Dermis microvascular lymphatic vessel endothelial cell (primary cell): ENCODE measurements at places on chromosomes 1 and 21.
A peak's percentile ranks its signal among the peaks of the same experiment; 100 is the strongest.

GRCh38 chr1:32990887-32991286 is 26.3 kb upstream of the RNF19B start:
- DNase-seq: no peak

DNA sequence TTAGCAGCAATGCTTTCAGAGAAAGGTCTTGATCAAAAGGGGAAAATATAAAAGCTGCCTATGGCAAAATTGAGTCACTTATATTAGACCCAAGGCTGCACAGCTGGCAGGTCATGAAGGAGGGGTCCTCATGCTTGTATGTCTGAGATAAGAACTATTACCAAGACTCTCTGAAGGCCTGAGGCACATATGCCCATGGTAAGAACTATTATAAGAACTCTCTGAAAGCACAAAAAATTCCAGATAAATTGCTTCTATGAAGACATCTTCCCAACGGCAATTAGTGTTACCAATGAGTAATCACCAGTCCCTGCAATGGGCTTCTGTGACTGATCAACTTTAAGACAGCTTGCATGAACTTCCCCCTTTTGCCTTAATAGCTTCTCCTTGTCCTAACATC is 42.8 kb upstream of the LRIF1 start:
- no peak for DNase-seq

- DNase-seq: no peak
Measured at GRCh38 chr21:35510294-35510693, 461.2 kb upstream of the RUNX1 start.

DNA sequence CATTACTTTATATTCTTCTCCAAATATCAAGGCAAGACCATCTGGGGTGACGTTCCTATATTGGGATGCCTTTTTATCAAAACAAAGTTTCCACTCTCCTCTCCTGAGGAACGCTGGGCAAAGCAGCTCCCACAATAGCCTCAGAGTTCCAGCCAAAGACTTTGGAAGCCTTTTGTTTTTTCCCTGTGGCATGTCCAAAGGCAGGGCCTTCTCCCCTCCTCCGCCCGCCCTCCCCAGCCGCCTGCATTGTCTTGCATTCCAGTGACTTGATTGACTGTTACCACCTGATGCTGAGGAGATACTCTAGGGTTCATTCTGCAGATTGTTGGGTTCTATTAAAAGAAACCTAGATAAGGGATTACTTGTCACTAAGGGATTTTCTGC is 43.5 kb downstream of the PROX1 start:
- DNase-seq: no peak

GRCh38 chr1:102798718-102799117 is 309.6 kb downstream of the COL11A1 start:
- no peak for DNase-seq

- DNase-seq: peak; percentile 45
Measured at GRCh38 chr1:9615316-9616063, 26.8 kb downstream of the TMEM201 start.

GRCh38 chr1:31991182-31991581 is 22.5 kb upstream of the KHDRBS1 start:
- no peak for DNase-seq

DNA sequence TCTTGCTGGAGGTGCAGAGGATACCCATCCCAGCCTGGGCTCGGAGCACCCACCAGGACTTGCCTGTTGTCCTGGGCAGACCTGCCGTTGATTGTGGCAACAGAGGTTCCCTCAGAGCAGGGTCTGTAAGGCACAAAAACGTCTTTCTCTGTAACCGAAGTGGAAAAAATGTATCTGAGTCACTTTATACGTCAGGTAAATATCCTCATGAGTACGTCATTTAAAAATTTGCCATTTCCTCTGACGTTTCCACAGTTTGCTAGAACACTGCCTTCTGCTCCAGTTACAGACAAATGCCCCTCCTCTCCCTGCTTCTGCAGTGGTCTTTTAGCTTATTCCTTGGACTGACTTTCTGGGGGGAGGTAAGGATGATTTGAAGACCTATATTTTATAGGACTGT is 326.8 kb downstream of the HHAT start:
- no peak for DNase-seq

DNA sequence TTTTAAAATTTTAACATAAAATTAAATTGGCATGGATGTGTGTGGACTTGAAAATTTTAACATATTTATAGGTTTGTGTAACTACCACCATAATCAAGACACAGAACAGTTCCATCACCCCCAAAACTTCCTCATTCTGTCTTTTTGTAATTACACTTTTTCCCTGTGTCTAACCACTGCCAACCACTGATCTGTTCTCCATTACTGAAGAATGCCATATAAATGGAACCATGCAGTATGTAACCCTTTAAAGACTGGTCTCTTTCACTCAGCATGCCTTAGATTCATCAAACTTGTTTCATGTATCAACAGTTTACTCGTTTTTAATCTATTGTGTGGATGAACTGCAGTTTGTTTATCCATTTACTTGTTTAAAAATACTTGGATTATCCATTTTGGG is 13.0 kb upstream of the AHCYL1 start:
- no peak for DNase-seq

DNA sequence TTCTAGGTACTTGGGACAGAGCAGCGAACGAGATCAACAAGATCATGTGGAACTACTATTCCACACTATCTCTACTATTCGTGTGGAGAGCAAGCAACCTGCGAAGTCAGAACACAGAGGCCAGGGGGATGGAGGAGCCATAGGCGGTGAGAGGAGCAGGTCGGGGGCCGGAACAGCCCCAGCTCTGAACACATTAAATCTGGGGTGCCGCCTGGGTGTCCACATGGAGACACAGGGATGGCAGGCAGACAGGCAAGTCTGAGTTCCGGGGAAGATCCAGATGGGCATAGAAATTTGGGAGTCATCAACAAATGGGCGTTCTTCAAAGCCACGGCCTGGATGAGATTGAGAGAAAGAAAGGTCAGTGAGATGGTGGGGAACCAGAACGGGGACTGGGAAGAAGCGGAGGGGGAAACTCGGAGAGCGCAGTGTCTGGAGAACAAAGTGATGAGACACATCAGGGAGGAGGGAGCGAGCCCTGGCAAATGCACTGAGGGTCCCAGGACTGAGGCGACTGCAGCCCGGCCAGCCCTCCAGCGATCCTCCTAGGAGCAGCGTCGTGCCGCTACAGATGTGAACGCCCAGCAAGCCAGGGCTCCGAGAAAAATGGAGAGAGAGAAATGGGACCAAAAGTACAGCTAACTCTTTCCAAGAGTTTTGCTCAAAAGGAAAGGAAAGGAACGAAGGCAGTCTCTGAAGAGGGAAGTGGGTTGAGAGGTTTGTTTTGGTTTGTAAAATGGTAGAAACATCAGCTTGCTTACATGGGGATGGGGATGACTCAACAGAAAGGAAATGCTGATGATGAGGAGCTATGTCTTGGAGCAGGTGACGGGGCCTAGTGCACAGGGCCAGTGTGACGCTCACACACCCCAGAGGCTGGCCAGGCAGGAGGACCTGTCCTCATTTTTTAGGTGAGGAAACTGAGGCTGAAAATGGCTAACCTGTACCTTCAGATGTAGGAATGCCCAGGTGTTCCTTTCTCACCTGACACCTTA is 84.5 kb downstream of the GLIS1 start:
- DNase-seq: no peak

DNA sequence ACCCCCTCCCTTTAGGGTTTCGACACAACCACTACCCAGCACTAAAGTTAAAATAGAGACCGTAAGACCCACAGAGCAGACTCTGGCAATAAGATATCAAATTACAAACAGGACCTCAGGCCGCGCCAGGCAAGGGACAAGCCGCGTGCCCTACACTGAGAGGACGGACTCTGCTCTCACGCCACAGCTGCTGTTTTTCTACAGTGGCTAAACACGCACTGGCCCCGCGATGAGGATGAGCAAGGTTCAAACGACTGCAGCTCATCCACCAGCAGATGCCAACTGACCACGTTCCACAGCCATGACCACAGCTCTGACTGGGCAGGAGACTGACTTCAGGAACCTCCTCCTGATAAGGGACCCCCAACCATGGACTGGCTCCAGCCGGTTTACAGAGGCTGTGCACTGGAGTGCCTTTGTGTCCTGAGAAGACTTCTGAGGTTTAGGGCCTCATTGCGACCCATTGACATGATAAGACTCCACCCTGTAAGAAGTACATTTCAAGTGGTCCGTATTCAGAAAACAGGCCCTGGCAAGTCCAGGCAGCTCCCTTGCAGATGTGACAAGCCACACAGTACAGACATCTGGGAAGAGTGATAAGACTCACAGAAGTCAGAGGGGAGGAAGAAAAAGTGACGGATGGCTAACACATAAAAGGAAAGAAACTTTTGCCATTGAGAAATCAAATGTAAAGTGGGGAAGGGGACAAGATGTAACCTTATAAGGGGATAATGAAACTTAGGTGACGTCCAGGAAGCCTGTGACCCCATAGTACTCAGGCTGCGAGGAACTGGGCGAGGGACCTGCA is 1.5 kb upstream of the KRTAP10-6 start:
- no peak for DNase-seq

- DNase-seq: peak; percentile 66
Measured at GRCh38 chr1:243407284-243408018, 151.6 kb downstream of the SDCCAG8 start.
